Prostate gland (tissue), 2 donors: ENCODE measurements at places on chromosomes 2 and 18. TPM values are rescaled to one million over a fixed set of nuclear protein-coding genes. Genes with fewer than 3 reads are reported as not detected.

- no peak for DNase-seq
Observed at GRCh38 chr2:3142210-3142609, 235.4 kb downstream of the EIPR1 start.

- DNase-seq: no peak
Observed at GRCh38 chr18:23458830-23459529, 5.9 kb downstream of the RIOK3 start.

- DNase-seq: no peak
Observed at GRCh38 chr18:73118121-73118816, 250.5 kb upstream of the NETO1 start.

GRCh38 chr2:70008290-70008689, 46.9 kb upstream of the ASPRV1 start:
- no peak for DNase-seq

DNA sequence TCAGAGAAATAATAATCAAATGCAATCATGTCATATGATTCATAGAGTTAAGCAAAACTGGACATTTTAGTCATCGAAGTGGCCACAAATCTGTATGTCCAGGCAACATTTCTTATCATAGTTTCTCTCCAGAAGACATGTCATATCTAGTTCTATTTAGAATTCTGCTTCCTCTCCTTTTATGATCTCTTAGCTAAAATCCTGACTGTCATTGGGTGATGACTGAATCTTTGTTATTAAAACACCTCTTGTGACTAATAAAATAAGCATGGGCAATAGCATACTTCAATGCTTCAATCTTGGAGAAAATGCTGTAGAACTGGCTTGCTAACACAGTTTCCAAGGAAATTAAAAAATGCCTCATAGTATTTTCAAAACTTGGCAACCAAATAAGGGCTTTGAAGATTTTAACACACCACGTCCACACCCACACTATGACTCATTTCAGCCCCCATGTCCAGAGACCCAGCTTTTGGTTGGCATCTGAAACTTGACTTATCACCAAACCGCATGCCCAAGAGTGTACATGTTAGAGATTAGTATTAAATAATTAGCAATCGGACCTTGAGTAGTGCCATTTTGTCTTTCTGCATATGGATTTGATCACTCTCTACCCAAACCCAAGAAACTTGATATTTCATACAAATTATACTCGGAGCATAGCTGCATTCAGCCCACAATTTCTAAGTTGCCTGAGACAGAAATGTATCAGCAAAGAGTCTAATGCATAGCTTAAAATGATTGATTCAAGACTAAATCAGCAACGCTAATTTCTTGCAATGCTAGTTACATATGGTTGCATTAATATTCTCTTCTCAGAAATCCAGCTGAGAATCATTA, 106.5 kb upstream of the ETAA1 start:
- no peak for DNase-seq

Gene GRHL1
- total RNA-seq: 25.7 TPM

- DNase-seq: no peak
Observed at GRCh38 chr2:219045937-219046550, 4.7 kb upstream of the CFAP65 start.

DNA sequence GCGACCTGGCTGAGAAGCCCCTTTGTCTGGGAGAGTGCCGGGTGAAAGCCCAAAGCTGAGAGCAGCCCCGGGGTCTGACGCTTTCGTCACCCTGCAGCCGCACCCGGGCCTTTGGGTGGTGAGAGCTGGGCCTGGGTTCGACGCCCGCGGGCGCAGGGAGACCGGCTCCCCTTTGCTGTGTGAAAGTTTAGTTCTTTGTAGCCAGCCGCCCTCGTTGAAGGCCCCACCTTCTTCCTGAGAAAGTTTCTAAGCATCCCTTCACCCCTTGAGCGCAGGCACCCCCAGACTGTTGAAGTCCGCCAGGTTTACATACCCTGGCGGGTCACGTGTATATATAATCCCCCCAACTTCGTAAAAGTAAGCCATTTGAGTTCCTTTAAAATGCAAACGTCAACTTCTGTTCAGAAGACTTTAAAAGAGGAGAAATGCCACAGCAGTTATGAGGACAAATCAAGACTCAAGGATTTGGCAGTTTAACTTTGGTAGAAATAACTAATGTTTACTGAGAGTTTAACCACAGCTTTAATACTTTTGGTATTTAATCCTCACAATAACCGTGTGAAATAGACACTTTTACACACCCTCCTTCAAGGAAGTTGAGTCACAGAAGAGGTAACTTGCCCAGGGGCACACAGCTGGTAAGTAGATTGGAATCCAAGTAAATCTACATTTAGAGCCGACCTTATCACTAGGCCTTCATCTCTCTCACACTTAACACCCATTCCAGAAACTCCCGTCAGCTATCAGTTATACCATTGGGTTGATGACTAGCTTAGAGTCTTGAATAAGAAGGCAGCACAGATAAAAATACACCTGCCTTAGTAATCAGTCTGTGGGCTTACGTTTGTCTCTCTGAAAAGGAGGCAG, 1.1 kb upstream of the MBOAT2 start:
- no peak for DNase-seq

DNA sequence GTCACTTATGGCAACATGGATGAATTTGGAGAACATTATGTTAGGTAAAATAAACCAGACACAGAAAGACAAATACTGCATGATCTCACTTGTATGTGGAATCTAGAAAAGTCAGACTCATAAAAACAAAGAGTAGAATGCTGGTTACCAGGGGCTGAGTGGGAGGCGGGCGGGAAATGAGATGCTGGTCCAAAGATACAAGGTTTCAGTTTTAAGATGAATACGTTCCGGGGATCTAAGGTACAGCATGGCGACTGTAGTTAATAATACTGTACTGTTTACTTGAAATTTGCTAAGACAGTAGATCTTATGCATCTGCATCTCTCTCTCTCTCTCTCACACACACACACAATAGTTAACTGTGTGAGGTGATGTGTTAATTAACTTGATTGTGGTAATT, 14.2 kb downstream of the FAM110C start:
- no peak for DNase-seq

Gene GPR45
- not detected for total RNA-seq

Gene GKN1
- not detected for total RNA-seq

GRCh38 chr2:80473796-80474195, 169.2 kb upstream of the LRRTM1 start:
- no peak for DNase-seq

DNA sequence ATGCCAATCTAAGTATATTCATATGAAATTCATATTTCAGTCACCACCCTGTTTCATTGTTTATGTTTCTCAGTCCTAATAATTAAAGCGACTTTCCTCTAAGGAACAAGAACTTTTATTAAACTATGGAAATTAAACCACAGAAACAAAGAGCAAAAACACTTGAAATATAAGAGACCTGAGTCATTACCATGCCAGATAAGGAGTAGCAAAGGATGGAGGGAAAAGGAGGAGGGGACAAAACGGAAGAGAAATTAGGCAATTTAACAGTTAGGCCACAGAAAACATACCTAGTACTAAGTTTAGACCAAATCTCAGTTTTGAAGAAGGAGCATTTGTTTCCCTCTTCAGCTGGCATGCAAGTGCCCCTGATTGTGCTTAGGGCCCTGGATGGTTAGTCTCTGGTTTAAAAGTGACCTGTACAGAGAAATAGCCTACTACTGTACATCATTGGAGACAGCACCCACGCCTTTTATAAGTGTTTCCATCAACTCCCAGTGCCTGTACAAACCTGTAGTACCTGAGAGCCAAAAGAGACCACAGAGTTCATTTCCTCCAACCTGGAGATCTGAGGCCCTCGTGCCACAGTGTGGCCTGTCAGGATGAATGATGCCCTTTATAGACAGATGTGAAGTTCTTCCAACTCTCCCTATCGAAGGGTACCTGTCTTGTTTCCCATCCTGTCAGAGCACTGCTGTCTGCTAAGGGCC, 74.5 kb downstream of the SPATS2L start:
- no peak for DNase-seq

DNA sequence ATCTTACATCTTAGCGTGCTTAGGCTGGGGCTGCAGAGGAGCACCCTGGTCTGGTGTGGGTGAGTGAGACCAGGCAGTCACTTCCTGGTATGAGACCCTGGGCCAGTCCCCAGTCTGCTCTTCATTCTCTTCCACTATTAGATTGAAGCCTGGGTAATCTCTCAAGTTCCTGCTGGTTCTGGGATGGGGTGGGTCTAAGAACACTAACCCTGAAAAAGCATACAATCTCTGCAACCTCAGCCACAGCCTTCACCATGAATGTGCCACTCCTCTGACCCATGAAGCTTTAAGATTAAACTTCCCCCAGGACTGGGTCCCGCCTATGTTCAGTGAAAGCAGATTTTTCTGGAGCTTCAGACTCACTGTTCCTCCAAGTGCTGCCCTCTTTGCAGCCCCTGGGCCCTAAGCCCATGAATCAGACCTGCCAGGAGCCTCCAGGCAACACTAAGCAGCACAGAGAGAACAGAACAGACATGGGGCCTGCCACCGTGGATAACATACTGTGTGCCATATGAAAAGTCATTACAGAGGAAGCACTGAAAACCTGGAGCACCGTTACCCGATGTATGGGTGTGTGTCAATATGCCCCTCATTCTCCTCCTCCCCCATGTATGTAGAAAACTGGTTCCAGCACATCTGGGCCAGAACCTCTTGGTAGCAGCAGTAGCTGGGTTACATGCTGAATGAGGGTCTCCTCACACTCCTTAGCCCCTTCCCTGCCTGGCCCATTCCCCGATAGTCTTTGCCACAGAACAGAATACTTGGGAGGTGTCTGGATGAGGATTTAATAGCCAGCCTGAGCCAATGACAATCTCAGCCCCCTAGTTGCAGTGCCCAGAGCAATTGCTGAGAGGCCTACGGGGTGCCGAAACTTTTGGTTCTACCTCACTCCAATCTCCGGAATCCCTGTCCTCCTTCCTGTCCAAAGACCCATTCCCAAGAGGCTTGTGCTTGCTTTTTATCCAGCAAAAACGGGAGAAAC, 2.7 kb upstream of the SIX2 start:
- no peak for DNase-seq

DNA sequence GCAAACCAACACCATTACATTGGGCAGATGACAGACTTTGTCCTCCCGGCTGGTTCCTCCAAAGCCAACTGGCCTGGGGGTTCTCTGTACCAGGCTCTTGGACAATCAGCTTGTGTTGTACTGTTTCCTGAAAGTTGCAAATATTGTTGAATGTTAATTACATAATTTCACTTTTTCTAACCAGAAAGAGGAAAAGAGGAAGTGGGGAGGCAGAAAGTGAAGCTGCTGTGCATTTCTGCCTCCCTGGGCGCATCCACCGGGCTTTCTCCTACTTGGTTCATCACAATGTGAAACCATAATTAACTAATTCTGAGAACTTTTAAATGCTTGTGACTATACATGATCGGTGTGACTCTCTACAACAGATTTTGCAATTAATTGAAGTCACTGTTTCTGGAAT, 10.1 kb downstream of the TWIST2 start:
- no peak for DNase-seq

Gene GREB1
- total RNA-seq: 392 TPM

Gene WNT10A
- 3.6 TPM for total RNA-seq

- DNase-seq: no peak
Observed at GRCh38 chr2:129753261-129753660, 226.2 kb upstream of the RAB6C start.

Gene TMEM163
- 0.55 TPM for total RNA-seq

Gene MC2R
- total RNA-seq: not detected

DNA sequence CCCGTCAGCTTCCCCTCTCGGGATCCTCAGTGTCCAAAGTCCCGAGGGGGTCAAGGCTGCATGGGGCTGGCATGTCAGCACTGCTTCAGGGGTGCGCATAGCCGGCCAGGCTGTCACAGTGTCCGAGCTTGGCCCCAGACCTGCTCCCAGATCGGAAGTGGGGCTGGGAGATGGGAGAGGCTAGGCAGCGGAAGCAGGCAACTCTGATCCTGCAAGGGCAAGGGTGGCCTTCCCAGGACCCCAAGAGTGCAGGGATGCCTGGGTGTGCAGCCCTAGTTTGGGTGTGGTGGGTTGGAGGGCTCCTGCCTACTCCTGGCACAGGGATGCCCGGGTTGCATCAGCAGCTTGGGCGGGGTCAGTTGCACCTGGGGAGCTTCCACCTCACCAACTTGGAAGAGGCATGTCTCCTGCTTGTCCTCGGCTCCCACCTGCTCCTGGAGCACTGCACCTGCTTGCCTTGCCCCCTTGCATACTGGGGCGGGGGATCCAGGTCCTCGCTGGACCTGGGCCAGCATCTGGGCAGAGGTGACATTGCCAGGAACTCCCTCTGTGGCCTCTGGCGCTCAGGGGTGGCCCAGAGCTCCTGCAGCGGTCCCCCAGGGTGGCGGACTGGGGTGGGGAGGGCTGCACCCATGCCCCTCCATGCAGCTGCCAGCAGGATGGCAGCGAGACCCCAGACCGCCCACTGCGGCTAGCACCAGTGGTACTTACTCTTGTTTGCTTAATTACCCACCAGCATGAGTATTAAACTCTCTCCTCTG, 41.3 kb downstream of the CBLN2 start:
- DNase-seq: no peak

DNA sequence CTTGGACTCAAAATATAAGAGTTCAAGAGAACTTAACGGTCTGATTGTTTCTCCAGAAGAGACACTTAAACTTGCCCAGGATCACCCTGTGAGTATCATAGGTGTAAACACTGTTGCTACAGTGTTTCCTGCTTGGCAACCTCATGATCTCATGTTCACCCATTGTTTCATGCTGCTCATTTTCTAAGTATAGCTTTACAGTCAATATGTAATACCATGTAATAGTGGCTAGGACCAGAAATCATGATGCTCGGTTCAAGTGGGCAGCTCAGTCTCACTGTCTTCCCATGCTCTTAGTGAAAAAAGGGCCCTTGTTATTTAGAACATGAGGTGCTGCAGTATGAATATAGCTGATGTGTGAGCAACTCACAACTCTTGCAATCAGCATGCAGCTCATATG, 157.5 kb downstream of the CERS6 start:
- DNase-seq: no peak

- no peak for DNase-seq
Observed at GRCh38 chr2:18912225-18912888, 323.0 kb upstream of the NT5C1B start.

Gene CYP20A1
- 35.1 TPM for total RNA-seq

- DNase-seq: peak; percentile 51
Observed at GRCh38 chr2:84970210-84970867, 622 bp upstream of the KCMF1 start.

- DNase-seq: no peak
Observed at GRCh38 chr2:7891312-7891711, 790.5 kb upstream of the ID2 start.

GRCh38 chr2:130187268-130187667, 5.2 kb downstream of the MZT2B start:
- DNase-seq: no peak
